ENCODE measurements at places on chromosomes 12 and 14.

GRCh38 chr14:69135133-69135532 lies 17.8 kb downstream of the DCAF5 start:
- no peak for DNase-seq

DNA sequence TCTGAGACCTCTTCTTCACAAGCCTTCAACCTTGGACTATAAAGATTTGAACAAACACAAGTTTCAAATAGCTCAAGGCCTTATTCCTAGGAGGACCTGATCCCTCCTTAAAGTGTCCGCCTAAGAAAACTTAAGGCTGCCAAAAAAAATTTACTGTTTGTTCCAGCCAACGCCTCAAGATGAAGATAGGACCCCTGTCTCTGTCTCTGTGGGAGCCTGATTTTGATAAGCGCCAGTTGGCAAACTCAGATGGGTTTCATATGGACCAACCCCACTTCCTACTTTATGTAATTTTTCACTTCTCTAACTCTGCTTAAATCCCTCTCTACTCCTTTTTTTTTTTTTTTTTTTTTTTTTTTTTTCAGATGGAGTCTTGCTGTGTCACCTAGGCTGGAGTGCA lies 11.0 kb downstream of the FKBP3 start:
- DNase-seq, result no peak

DNA sequence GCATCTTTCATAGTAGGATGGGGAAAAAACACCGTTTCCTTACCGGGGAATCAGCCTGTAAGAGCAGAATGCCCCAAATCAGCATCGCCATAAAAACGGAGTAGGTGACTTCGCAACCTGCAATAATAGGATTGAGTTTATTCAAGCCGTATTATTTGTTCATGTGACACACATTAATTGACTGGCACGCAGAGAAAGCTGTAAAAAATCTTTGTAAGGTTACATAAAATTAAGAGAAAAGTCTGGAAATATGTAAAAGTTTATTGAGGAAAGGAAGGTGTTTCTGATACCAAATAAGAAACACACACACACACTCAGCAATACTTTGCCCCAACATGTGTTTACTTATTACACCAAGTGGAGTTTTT lies 628 bp upstream of the CAPRIN2 start:
- no peak for DNase-seq

GRCh38 chr12:1369938-1370500 lies 224.4 kb downstream of the FBXL14 start:
- no peak for DNase-seq

DNA sequence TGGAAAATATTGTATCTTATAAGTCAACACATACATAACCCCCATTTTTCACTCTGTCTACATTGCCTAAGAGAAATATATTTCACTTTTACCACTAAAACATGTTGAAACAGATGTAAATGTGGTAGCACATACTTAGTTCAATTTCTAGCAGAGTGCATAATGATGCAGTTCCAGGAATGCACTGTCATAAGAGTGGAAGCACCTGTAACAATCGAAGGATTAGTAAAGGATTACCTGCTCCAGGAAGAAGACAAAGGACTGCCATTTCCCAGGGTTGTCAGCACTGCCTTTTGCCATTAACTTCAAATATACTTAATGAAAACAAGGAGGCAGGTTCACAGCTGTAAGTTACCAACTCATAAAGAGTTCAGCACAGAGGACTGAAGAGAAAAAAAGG lies 24.6 kb downstream of the DAD1 start:
- DNase-seq, result no peak

- no peak for DNase-seq
Measured at GRCh38 chr12:132610051-132610759, at the start of gene LRCOL1. TSS of gene LRCOL1 (minus strand) at chr12:132610582. CDS start at chr12:132606251, 4,331 bp downstream.

DNA sequence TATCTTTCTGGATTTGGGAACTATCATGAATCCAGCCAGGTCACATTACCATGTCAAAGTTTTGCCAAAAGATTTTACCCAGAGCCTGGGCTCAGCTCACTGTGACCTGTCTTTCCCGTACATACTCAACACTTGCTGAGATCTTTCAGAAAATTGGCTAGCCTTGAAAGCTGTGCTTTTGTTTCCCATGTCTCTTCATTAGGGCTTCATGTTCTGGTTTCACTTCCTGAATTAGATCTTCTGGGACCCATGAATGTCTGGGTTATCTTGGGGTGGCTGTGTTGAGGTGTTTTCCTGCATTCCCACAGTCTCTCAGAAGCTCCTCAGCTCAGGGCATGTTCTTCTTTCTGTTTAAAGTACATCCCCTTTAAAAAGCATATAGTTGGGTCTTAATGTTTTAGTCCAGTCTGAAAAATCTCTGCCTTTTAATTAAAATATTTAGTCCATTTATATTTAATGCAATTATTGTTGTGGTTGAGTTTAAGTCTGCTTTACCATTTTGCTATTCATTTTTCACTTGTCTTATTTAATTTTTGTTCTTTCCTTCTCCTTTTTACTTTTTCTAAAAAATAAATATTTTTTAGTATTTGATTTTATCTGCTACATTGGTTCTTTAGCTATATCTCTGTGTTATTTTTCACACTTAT lies 242.7 kb downstream of the VRK1 start:
- DNase-seq, result no peak

- no peak for DNase-seq
Measured at GRCh38 chr12:122097584-122097926, 19.0 kb downstream of the MLXIP start.

- no peak for DNase-seq
Measured at GRCh38 chr12:50685641-50686040, 78.3 kb upstream of the ATF1 start.

DNA sequence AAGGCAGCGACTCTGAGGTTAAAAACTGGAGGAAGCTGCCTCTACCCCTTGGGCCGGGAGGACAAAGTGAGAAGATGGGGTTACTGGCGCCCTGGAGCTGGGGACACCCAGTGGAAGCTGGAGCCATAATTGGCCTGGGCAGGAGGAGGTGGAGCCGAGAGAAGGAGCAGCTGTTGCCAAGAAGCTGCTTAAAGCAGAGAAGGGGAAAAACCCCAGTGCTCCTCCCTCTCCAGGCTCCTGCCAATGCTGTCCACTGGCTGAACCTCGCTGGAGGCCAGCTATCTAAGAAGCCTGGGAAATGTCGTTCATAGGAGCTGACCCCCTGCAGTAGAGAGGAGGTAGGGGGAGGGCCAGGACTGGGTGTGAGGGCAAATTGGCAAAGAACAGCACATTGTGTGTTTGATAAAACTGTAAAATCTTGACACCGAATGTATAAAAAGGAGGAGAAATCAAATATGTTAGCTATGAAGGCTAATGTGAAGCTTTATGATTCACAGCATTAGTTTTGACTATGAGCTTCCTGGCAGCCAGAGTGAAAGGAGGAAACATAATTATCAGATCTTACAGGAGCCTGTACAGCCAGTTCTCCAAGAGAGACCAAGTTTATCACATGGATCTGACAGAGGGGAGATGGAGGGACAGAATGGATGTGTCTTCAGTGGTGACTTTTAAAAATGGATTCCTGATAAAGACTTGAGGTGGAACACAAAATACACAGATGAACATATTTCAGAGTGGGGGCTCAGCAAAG lies 9.5 kb downstream of the HHIPL1 start:
- DNase-seq, result no peak

DNA sequence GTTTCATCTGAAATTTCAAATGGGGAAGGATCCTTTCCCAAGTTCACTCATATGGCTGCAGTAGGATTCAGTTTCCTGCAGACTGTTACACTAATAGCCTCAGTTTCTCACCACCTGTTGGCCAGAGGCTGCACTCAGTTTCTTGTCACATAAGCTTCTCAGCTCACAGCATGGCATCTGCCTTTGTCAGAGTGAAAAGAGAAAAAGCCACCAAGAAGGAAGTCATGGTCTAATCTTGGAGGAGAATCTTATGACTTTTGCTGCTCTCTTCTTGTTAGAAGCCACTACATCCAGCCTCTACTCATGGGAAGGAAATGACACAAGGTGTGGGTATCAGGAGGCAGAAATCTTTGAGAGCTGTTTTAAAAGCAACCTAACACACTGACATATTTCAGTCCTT lies 39.4 kb upstream of the BTG1 start:
- DNase-seq, result peak; percentile 44

GRCh38 chr12:67436230-67436629 lies 167.1 kb downstream of the CAND1 start:
- DNase-seq, result no peak

GRCh38 chr12:3164454-3165077 lies 87.4 kb downstream of the TSPAN9 start:
- no peak for DNase-seq

DNA sequence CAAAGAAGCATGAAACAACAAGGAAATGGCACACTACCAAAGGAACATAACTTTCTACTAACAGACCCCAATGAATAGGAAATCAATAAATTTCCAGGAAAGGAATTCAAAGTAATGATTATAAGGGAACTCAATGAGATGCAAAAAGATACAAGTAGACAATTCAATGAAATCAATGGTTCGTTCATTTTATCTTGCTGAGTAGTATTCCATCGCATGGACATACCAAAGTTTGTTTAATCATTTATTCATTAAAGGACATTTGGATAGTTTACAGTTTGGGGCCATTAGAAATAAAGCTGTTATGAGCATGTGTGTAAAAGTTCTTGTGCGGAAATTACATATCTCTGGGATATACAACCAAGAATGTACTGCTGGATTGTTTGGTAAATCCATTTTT lies 35.0 kb upstream of the LYZ start:
- DNase-seq, result no peak

GRCh38 chr12:1819571-1819970 lies 794 bp upstream of the LRTM2 start:
- DNase-seq, result no peak

DNA sequence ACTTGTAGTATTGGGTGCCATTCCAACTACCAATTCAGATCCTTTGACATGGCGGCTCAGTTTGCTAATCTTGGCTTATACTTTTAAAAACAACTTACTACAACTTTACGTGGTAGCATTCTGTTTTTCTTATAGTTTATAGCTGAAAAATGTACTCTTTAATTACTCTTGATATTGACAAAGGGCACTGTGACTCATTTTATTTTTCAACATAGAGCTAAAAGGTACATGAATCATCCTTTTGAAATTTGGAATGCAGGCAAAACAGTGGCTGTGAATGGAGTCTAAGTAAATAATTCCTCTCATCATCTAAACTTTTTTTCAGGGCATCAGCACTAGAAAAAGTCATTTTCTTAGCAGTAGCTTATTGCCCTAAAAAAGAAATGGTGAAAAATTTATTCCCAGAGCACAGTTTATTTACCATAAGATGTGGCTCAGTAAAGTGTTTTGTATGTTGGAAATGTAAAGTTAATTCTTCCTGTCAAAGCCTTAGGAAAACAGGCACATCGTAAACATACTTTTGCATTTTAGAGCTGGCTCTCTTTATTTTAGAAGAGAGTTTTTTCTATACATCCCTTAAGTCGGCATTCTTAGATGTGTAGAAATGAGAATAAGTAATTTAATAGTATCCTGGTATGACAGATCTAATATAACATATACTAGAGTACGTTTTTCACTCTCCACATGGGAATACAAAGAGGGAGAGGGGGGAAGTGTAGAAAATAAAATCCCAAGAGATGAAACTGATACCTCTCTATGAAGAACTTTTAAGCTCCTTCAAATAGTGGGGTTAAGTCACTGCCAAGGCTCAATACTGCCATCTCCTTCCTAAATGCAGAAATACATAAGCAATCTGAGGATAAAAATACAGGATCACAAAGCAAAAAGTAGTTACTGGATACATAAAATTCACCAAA lies 55.2 kb downstream of the SLC25A21 start:
- DNase-seq, result no peak

DNA sequence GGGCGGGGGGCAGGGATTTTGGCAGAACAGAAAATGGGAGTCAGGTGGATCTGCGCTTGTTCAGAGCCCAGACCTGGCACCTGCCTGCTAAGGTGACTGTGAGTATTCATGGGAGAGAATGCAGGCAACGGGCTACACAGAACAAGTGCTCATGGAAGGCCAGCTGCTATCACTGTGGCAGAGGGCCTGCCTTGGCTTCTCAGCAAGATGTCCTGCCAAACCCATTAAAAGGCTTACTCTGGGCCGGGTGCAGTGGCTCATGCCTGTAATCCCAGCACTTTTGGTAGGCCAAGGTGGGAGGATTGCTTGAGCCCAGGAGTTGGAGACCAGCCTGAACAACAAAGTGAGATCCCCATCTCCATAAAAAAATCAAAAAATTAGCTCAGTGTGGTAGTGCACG lies 21.0 kb downstream of the DIO3 start:
- no peak for DNase-seq

- no peak for DNase-seq
Measured at GRCh38 chr12:95413576-95413975, 60.4 kb upstream of the METAP2 start.

DNA sequence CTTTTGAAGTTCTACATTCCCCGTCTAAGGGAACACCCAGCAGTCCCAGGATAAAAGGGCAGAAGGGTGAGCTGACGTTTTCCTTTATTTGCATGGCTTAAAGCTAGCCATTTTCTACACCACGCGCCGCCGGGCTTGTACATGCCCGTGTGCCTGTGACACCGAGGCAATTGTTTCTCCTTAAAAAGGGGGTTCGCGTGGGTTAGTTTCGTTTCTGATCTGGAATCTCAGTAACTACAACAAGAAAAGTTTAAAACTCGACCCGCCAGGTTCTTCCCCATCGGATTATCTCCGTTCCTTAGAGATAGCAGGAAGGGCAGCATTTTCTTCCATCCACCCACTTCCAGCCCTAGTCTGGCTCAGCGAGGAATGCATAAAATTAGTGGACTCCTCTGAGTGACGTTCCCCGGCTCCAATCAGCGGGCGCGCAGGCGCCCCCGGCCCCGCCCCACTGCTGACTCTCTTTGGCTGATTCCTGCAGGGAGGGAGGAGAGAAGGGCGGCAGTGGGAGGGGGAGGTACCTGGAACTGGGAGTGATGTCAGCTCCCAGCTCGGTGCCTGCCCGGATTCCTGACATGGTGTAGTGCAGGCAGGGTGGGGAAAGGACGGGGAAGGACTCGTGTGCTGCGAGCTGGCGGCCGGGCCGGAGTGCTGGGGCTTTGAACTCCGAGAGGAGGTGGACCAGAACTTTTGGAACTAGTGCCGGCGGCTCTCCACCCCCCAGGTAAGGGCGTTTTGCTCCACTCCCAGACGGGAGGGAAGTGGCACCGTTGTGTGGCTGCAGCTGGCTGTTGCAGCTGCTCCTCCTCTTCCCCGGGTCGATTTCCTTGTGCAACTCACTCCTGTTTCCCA lies at the start of gene PPFIBP1:
PPFIBP1 (plus strand) TSS at position 565 of the 852 bp plus-strand sequence. CDS start 109,191 bp downstream, outside the sequence.
- DNase-seq, result peak; percentile 97

- DNase-seq, result no peak
Measured at GRCh38 chr14:84098261-84098660, 1431.7 kb upstream of the FLRT2 start.

DNA sequence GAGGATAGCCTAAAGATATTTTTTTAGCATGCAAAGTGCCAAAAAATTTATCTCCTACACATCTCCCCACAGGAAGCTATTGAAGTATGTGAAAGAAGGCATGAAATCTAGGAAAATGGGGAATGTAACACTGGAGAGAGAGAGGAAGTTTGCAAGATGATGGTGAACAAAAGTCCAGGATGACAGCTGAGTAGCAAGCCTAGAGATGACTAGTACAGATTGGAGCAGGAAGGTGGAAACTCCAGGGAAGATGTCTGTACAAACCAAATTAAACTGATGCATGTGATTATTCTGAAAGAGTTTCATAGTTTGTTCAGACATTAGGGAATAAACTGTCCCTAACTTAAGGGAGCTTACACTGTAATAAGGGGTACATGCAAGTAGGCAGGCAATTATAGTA lies 99.3 kb downstream of the RAD51B start:
- DNase-seq, result no peak

- DNase-seq, result no peak
Measured at GRCh38 chr12:124205405-124205804, 89.5 kb upstream of the RFLNA start.
